Kidney epithelial cell (primary cell): ENCODE measurements at places on chromosomes 7 and 10.

DNA sequence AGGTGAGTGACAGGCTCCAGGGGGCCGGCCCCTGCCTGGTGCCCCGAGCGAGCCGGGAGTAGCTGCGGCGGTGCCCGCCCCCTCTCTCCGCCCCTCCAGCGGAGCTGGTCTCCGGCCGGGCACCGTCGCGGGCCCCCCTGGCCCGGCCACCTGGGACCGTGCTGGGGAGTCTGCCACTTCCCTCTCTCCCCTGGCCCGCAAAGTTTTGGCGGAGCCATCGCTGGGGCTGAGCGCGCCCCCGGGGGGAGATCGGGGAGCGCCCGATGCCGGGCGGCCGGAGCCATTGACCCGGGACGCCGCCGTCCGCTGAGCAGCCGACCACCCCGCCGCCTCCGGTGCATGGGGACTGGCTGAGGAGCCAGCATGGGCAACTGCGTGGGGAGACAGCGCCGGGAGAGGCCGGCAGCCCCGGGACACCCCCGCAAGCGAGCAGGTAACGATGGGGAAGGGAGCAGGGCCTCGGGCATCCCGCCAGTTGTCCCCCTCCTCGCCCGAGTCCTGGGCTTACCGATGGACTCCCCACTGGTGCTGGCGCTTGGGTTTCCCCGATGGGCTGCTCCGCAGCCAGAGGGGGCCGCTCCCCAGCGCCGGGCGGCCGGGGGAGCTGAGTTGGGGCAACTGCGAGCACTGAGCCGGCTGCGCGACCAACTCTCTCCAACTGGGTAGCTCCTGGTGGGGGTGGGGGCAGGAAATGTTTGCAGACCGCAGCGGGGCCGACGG lies at the start of gene UBTD1:
Gene UBTD1 (plus strand): TSS at position 84 of the 720 bp plus-strand sequence. CDS start 280 bp downstream, at position 364.
- no peak for DNase-seq

DNA sequence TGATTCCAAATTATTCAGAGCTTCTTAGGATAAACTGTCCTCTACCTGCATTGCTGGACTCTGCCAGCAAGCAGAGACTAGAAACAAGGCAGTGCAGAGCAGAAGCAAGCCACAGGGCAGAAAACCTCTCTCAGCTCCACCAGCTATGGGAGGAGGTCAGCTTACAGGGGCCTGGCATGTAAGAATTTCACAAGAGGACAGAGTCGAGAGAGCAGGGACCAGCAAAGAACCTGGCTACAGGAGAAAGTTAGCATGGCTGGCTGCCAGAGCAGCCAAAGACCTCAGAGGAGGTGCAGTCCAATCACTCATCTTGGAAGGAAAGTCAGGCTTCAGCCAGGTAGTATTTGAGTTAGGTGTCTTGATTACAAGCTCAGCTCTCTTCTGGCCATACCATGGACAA lies 62.9 kb downstream of the ENO4 start:
- DNase-seq, result no peak

- no peak for DNase-seq
Measured at GRCh38 chr7:95056107-95056739, 148.8 kb downstream of the PPP1R9A start.

DNA sequence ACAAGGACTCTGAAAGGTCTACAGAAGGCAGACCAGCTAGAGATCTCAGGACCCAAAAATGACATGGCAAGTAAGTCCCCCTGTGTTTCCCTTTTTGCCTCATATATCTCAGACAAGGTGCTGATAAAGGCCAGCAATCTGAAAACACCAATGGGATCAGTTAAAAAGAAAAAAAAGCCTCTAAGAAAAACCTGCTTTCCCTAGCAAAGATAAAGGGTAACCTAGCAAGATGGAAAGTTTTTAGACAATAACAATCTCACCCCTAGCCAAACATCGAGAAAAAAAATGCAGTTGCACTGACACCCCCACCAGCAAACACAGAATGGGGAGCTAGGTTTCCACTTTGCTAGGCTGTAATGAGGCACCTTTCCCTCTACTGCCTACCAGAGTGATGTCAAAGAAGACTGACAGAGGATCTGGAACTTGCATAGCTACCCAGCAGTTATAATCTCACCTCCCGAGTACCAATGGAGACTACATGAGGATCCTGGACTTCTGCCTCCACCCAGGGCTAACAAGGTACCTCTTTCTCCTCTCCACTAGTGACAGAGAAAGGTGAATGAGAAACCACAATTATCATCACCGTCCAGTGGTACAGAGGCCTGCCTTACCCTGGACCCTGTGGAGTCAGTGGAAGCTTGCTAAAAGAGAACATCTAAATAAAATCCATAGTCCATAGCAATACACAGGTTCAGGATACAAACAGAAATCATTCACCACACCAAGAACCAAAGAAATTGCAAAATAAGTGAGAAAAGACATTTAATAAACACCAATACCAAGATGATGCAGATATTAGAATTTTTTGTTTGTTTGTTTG lies 240.8 kb downstream of the ARHGAP12 start:
- no peak for DNase-seq

- no peak for DNase-seq
Measured at GRCh38 chr10:32348297-32349198, 1.6 kb upstream of the EPC1 start.

DNA sequence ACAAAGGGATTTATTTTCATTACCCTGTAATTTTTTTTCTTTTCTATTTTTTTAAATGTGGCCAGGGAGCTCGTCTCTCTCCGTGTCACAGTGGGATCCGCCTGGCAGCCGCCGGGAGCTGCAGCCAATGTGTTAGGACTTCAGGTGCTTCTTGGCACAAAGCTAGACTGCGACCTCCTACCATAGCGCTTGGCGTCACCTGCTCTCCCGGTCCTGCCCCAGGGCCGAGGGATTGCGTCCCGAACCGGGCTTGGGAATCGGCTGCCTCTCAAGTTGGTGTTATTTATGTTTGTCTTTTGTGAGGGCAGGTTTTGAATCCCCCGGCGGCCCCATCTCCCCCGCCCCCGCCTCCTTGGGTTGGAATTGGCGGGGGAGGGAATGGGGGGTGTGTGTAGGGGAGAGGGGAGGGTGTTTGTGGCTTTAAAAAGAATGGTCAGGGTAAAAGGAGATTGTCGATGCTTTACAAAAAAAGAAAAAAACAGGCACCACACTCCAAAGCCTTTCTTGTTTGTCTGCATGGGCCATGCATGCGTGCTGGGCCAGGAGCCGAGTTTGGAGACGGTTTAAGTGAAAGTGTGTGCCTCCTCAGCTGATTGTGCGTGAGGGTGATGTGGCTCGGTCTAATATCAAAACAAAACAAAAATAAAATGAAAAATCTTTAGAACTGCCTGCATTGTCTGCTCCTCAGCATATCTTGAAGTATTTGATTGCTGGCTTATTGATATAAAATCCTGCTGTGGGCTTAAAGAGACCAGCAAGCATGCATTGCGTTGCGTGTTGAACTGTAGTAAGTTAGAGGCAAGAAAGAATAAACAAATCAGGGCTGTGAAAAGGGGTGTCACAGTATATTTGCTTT lies 1.2 kb downstream of the PPP1R9A start:
- DNase-seq, result no peak

DNA sequence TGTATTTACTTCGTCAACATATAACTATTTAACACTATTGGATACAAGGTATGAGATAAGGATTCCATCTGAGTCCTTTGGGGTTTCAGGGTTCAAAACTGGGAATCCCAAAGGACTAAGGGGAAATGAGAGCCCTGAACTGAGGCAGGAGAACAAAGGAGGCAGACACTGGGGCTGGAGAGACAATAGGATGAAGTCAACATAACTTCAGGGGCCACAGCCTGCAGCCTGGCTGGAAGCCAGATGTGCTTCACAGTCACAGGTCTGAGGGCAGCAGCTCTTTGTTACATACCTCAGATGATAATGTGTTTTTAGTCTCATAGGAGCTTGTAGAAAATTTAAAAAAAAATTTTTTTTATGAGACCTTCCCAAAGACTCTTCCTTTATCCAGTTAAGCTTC lies 73.3 kb downstream of the NRF1 start:
- DNase-seq, result peak; percentile 19

DNA sequence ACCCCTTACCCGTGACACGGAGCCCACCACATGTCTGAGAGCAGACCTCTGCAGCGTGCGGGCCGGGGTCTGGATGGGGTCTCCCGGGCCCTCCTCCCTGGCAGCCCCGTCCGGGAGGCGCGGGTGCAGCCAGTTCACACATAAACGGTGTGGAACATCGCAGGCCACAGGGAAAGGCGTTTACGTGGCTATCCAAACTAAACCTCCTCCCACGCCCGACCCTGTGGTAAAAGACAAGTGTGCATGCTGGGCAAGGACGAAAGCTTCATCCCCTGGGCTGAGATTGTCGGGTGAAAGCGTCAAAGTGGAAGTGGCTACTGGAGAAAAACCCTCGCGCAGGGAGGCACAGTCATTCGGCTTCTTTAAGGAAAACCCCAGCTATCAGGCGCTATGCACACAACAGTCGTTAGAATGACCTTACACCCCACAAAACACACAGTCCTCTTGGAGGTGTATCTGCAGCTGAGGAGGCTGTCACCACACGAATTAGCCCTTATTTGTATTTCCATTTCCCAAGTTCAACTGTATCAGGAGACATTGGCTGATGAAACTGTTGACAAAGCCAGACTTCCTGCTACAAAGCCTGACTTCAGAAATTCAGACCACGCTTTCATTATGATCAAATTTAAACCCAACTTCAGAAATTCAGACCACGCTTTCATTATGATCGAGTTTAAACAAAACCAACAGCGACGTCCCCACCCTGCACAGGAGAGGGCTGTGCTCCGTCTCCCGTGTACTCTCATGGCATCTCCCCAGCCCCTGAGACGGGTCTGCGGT lies 15.3 kb downstream of the GPER1 start:
- DNase-seq, result no peak

DNA sequence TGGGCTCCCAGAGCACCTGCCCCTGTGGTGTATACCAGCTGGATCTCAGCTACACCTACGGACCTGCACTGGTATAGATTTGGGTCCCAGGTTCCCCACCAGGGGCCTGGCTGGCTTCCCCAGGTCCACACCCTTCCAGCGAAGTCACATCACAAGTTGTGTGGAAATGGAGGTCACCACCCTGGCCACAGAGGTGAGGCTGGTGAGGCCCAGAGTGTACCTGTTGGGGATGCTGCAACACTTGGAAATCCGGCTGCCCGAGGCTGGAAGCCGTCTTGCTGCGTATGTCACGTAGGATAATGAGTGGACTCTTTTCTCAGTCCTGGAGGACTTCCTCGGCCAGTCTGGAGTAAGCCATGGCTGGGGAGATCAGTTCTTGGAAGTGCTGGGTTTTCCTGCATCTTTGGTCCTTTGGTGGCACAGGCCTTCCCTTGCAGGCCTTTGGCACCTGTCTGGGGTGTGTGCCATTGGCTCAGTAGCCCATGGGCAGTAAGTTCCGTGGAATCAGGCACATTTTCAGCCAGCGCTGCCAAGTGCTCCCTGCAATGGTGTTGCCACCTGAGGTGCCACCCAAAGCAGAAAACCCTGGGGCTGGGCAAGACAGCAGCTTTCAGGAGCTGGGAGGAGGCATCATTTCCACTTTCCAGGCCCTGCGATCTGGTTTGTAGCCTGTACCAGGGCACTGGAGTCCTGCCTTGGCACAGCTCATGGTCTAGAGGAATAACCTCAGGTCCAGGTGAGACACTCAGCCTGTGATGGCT lies 97.9 kb downstream of the LHPP start:
- no peak for DNase-seq

- no peak for DNase-seq
Measured at GRCh38 chr7:83695128-83695960, 46.4 kb upstream of the SEMA3E start.

DNA sequence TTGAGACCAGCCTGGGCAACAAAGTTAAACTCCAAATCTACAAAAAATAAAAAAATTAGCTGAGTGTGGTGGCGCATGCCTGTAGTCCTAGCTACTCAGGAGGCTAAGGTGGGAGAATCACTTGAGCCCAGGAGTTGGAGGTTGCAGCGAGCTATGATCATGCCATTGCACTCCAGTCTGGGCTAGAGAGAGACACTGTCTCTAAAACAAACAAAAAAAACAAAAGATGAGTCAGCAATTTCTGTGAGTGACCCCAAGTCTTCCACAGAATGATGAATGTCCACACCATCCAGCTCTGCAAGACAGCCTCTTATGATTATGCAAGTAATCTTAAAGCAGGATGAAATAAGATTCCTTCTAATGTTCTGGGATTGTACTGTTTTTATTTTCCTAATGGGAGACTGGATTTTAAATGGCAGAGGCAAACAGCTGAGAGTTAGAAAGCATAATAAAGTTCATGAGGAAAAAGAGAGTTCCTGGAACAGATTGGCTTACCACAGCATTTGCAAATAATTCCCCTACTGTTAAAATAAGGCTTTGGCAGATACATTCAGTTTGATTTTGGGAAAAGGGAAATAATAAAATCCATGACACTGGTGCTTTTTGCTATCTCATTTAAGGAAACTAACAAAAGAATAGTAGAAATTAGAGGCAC lies 18.9 kb upstream of the PRKAR2B start:
- DNase-seq, result no peak
